ENCODE measurements at places on chromosomes 4 and X.

- DNase-seq = no peak
Observed at GRCh38 chr4:37767546-37767945, 58.9 kb upstream of the PGM2 start.

GRCh38 chrX:111244235-111244750 lies 26.0 kb downstream of the CAPN6 start:
- peak; percentile 29 for DNase-seq

GRCh38 chr4:648579-649292 lies 23.4 kb downstream of the PDE6B start:
- DNase-seq = no peak

DNA sequence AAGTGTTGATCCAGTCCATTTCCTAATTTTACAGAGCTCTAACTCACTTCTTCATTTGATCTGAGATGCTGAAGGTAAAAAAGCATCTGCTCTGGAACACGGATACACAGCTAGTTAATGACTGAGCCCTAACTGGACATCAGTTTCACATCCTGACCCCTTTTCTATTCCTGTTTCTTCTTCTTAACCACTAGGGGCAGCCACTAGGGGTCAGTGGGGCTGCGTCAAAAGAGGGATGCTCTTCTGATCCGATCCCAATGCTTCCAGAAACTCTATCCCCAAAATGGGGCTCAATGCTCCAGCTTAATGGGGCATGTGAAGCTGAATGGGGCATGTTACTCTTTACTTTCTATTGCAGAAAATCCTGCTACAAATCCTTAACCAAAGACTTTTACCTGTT lies 33.4 kb upstream of the PHKA2 start:
- DNase-seq = peak; percentile 1

- DNase-seq = no peak
Observed at GRCh38 chrX:118370921-118371624, 25.2 kb downstream of the WDR44 start.

DNA sequence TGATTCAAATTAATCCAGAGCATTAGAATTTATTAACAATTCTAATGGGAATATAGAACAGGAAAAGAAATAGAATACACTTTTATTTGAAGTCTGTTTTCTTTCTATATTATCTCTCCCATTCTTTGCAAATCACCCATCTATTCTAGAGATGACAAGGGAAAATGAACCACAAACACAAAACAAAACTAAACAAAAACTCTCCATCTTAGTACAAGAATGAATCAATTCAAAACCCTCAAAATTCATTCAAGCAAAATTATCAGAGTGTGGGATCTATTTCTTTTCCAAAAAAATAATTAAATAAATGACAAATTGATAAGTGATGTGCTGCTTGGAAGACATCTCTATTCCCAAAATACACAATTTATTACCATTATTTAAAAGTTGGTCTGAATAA lies 400.1 kb upstream of the NWD2 start:
- no peak for DNase-seq

GRCh38 chr4:112927544-112927943 lies 121.9 kb upstream of the ANK2 start:
- DNase-seq = no peak

DNA sequence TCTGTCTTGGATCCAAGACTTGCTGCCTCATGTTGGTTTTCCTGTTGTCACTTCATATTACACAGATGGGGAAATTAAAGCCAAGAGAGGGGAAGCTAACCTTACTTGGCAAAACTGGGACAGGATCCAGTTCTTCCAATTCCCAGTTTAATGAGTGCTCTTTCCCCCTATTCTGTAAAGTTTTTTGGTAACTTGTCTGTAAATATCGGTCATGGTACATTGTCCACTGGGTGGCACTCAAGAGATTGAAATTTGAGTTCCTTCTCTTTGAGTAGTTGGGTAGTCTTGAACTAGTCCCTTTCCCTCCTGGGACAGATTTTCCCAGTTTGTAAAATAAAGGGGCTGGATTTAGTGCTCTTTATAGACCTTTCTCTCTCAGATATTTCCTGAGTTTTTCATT lies 12.4 kb upstream of the EOLA2 start:
- no peak for DNase-seq

DNA sequence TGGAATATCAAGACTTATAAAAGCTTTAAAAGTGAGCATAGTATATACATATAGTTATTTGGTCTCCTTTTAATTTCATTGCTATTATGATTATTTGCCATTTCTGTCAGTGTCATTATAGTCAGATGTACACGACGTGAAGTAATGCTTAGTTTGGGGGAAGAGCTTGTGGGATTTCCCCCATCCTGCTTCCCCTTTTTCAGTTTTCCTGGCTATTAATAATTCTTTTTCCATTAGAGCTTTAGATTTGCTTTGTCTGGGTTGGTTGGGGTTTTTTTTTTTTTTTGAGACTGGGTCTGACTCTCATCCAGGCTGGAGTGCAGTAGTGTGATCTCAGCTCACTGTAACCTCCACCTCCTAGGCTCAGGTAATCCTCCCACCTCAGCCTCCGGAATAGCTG lies 5.4 kb downstream of the ABCE1 start:
- DNase-seq = no peak

Data from LoVo (cell line).